Left lobe of liver (tissue), 2 donors: ENCODE measurements at places on chromosomes 6 and 20.

DNA sequence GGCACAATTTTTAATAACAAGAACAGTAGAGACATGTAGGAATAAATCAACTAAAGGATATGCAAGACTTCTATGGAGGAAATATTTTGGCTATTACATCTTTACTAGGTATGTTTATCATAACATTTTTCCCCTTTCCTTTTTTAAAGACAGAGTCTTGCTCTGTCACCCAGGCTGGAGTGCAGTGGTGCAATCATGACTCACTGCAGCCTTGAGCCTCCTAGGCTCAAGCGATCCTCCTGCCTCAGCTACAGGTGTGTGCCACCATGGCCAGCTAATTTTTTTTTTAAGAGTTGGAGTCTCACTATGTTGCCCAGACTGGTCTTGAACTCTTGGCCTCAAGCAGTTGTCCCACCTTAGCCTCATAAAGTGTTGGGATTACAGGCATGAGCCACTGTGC, 37.0 kb downstream of the AKAP7 start:
- no peak for DNase-seq

DNA sequence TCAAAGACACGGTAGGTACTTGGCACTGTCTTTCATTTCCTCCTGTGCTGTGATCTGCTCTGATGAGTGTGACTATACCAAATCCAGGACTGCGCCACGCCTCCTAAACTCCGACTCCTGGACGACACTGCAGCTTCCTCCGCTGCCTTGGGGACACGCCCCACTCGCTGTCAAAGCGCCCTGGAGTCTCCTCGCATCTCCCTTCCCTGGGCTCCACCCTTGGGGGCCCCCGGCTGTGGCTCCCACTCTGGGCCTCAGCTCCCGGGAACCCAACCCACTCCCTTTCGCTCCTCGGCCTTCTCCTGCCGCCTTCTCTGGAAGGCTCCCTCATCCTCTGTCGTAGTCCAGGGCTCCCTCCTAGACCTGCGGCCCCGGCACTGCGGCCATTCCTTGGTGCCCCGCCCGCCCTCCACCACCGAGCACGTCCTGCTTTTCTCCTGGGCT, 61.2 kb downstream of the RSPH3 start:
- no peak for DNase-seq

DNA sequence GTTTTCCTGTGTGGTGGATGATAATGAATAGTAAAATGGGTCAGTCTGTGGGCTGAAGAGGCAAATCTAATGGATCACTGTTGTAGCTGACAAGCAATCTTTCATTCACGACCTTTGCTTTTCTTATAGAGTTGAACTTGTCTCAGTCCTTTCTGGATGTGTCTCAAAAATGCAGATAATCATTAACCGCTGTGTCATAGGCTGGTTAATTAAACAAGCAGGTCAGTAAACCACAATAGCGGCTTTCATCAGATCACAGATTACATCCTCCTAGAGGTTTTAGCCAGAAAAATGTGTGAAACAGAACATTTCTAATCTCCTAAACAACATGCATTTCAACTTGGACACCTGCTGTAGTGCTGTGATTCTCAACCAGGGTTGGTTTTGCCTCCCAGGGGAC, 2.5 kb upstream of the METTL24 start:
- DNase-seq, result no peak

DNA sequence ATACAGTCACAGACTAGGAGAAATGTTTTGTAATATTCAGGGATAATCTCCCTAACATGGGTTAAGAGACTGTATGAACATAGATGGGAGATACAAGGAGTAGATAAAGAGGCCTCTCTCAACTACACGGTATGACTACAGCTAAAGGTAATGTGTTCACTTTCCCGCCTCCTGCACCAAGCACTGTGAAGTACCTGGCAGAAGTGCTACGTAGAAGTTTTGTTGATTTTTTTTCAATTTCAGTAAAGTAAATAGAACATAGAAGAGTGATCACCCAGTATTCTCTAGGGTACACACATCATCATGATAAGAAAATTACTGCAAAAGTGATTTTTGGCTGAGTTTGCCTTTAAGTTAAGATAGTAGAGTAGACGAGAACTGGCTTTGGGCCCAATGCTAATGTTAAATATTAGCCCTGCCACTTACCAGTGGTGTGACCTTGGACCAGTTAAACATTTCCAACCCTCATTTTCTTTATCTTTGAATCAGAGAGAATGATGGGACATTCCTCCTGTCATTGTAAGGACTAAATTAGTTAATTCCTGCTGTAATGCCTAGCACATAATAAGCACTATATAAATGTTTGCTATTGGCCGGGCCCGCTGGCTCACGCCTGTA, 183.6 kb downstream of the COL9A1 start:
- peak; percentile 47 for DNase-seq

DNA sequence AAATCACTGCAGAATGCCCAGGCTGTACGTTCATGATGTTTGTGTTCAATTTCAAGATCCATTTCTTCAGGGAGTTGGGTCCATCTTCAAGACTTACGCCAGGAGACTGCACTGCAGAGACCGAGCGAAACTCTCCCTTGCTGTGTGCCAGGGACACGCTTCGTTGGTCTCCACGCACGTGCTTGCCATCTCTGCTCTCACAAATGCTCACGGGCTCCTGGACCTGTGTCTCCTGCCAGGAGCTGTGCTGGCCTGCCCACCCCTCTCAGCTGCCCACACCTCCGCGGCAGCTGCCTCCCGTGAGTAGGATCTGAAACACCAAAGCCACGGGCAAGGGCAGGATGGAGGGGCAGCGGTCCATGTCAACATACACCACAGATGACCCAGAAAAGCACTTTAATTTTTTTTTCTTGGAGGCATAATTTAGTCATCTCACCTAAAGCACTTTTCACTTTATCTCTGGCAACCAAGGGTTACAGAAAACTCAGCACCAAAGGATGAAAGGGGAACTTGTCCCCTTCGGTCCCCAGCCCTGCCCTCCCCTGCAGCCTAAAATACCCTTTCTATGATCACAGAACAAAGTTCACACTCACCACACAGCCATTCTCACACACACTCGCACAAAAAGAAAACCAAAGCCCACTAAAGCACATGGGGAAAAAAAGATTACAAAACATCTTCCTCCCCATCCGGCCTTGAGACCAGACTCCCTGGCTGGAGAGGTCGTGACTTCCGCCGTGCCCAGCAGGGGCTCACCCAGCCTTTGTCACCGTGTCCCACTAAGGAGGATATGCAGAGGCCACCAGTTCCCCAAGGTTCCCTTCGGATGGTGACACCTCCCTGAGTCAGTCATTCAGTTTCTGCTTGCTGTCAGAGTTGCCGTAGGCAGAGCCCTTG, 137.9 kb downstream of the AGPAT4 start:
- DNase-seq, result no peak

- no peak for DNase-seq
These were observed 158.5 kb downstream of the SASH1 start for GRCh38 chr6:148501178-148501590.

DNA sequence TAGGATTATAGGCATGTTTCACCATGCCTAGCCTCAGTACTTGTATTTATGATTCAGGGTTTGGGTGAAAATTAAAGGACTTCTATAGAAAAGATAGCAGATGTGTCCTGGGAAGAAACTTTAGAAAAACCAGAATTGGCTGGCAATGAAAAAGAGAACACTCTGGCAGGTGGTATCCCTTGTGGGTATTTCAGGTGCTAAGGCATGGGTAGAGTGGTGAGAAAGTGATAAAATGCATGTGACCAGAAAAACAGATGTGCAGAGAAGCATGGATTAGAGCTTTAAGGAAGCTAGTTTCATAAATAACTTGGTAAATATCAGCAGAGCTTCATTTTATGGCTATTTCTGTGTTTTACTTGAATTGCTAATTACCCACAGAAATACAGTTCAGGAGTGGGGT, 622.2 kb downstream of the DOK5 start:
- no peak for DNase-seq

- DNase-seq, result no peak
These were observed 36.2 kb upstream of the CCDC167 start for GRCh38 chr6:37535759-37536490.

- no peak for DNase-seq
These were observed 67.1 kb upstream of the MYLIP start for GRCh38 chr6:16061818-16062217.

DNA sequence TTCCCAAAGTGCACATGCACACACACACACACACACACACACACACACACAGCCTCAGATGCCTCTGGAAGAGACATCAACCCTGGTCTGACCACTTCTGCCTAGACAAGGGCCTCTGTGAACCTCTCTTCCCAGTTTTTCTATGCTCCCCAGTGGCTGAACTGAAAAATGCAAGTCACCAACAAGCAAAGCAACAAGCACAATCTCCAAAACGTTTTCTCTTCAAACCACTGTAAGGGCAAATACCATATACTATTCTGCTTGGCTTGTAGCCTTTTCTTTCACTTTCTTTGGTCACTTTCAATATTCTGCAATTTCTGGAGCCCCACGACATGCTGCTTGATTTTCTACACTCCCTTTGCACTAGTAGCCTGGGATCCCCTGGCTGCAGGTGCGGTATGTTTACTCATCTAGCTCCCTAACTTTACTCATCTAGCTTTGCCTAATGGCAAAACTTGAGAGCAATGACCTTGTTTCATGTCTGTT, 121.4 kb upstream of the DST start:
- DNase-seq, result no peak

DNA sequence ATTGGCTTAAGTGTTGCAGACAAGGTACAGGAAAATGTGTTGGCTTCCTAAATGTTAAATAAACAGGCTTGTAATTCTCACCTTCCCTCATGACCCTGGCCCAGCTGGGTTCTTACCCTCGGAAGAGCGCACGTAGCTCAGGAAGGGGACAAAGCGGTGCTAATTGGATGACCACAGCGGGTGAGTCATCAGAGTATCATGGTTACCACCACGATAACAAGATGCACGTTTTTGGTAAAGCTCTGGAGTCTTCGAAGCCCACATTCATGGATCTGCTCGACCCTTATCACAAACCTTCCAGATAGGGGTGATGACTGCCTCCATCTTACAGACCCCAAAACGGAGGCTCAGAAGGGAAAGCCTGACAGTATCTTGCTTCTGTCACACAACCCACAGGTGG, 32.8 kb downstream of the APCDD1L start:
- DNase-seq, result no peak

DNA sequence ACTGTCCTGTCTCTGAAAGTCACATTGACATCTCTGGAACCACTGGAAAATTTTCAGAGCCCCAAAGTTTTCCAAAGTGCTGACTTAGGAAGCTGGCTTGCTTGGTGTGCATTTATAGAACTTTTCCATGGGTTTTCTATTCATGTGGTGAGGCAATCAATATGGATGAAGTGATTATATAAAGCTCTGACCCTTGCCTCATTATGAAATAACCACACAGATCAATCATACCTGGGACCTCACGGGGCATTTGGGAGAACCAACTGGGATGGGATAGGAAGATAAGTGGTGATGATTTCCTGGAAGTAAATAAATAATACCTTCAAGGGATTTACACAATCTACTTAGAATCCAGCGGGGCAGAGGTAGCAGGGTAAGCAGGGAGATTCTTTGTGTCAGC, 22.9 kb upstream of the SIM1 start:
- DNase-seq, result no peak

DNA sequence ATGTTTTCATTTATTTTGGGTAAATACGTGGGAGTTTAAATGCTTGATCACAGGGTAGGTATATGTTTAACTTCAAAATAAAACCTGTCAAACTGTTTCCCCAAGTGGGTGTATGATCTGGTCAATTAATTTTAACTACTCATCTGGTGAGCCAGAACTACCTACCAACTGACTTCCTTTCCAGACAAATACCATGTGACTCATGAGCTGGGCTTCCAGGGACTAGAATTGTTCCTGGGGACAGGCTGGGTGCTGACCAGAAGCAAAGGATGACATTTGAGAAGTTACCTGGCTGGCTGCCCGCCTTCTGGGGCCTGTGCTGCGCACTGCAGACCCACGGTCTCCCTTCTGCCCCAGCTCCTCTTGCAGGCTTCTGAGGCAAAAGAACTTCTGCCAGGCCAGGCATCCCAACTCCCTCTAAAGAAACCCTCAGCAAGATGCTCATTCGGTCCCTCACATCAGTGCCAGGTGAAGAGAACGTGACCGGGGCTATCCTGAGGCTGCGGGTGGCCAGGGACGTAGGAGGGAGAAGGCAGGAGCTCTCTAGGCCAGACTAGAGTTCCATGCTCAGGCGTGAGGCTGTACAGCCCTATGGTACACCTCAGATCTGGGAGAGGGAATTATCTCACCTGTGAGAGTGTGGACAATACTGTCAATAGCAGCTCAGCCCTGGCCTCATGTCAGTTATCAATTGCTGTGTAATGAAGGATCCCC, 103.6 kb downstream of the JPH2 start:
- DNase-seq, result no peak

DNA sequence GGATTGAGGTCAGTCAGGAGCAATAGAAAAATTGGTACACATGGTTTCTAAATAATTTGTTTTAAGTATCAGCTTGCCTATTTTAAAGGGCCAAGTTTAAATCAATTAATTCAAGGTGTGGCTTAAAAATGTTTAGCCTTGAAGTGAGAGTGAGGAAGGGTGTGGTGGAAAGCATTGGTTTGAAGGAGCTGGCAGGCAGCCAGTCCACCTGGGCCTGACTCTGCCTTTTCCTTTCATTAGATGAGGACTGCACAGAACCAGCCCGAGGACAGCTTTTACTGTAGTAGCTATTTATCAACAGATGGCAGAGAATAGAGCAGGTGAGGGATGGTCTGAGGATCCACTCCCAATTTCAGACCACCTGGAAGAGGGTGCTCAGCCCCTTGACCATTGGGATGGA, 42.4 kb downstream of the DHX35 start:
- no peak for DNase-seq

DNA sequence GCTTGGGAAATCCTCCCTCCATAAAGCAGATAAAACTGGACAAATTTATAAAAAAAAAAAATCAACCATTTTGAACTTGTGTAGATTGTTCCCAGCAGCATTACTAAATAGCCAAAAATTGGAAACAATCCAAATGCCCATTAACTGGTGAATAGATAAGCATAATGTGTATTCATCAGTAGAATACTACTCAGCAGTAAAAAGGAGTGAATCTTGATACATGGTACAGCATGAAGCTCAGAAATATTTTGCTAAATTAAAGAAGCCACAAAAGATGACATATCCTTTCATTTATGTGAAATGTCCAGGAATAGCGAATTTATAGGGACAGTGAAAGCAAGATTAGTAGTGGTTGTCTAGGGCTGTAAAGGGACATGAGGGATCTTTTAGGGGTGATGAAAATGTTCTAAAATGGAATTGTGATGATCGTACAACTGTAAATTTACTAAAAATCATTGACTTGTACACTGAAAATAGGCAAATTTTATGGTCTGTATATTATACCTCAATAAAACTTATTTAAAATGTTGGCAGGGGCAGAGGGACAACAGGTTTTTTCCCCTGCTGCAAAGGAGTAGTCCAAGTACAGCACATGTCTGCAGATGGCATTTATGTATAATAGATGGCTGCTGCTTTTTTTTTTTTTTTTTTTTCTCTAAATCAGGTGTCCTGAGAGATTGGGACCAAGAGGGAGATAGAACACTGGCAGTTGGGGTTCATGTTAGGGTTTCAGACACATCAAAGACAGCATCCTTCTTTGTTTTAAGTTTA, 59.5 kb downstream of the CBFA2T2 start:
- DNase-seq, result no peak

DNA sequence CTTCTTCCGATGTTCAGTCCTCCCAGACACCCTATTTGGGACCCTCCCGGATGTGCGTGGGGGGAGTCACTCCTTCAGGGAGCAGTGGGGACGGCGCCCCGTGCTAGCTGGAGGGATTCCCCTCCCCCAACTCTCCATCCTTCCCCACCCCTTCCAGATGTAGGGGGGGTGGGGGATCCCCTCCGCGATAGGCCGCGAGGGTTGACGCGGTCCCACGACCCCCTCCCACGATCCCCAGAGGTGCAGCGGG, 548 bp downstream of the GNL1 start:
- DNase-seq, result no peak

- no peak for DNase-seq
These were observed 66.4 kb downstream of the OLIG3 start for GRCh38 chr6:137427656-137428290.
